Hematopoietic multipotent progenitor cell treated with erythropoietin and hydrocortisone succinate and interleukin-3 and kit ligand, for 4 days (in vitro differentiated cells): ENCODE measurements at places on chromosomes 11 and 22.

- DNase-seq, result no peak
Observed at GRCh38 chr22:49554741-49555140, 272.9 kb downstream of the BRD1 start.

- no peak for DNase-seq
Observed at GRCh38 chr11:75814363-75814676, 690 bp upstream of the UVRAG start.

GRCh38 chr11:34525888-34526657 is 12.5 kb upstream of the ELF5 start:
- no peak for DNase-seq

DNA sequence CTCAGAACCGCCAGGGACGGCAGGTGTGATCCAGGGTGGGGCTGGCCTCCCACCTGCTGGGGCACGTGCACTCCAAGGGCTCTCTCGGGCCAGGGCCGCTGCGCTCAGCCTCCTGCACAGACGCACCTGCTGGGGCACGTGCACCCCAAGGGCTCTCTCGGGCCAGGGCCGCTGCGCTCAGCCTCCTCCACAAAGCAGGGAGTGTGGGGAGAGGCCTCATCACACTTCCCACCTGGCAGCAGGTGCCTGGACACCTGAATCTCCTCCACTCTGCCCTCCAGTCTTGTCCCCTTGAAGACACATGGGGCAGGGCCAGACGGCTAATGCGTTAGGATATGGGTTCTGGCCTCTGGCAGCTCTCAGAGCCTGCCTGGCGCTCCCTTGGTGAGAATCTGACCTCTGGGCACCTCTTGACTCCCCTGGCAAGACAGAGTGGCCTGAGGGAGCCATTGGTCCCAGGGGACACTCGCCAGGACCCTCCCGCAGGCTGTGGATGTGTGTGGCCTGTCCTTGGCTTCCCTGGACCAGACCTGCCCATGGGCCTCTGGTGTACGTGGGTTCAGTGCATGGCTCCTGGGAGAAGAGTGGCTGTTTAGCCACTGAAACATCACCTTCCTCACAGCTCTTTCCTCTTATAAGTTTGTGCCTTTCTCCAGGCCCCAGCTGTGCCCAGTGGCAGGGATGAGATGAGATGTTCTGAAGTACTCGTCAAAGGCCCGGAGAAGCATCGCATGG is 73.5 kb downstream of the BRD1 start:
- DNase-seq, result no peak

GRCh38 chr11:123434911-123435310 is 4.8 kb downstream of the GRAMD1B start:
- no peak for DNase-seq

DNA sequence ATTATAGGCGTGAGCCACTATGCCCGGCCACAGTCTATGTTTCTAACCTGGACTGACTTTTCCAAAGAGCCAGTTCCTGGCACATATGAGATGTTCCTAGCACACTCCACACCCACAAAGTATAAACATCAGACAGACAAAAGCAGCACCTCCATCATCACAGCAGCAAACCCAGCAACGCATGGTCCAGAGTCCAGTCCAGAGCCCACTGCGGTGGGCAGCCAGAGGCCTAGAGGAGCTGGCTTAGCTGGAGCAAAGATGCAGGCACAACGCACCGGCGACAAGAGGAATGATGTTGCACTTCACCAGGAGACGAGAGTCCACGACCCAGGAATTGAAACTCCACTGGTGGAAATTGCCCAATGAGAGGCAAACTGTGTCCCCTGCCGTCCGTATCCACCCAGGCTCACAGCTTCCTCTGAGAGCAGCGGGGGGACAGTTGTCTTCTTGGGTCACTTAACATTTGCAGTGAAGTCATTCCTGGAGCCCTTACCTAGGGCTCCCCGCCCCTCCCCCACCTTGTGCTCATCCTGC is 36.6 kb downstream of the RPS6KA4 start:
- no peak for DNase-seq

- DNase-seq, result no peak
Observed at GRCh38 chr11:109783840-109784239, 309.4 kb upstream of the ZC3H12C start.

- no peak for DNase-seq
Observed at GRCh38 chr11:121452609-121453150, at the start of gene SORL1-AS1. SORL1-AS1 (minus strand) TSS chr11:121452967.

GRCh38 chr22:46072110-46072881 is 78.0 kb upstream of the PPARA start:
- peak; percentile 83 for DNase-seq

DNA sequence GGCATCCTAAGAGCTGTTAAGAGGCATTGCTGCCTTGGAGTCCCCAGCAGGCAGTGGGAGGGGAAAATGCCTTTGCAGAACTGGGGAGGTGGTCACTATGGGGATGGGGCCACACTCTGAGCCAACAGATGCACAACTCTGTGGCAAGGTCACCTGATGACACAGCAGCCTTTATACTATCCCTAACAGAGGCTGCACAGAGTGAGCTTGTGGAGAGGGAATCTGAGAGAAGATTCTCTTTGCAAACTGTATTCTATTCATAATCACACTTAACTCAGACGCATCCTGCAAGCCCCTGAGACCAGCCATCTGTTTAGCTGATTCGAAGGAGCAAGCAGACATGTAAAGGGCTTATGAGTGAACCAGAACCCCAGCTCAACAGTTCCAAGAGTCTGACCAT is 49.0 kb upstream of the TTC12 start:
- no peak for DNase-seq

- DNase-seq, result no peak
Observed at GRCh38 chr11:44016131-44016530, 31.6 kb upstream of the ACCSL start.

DNA sequence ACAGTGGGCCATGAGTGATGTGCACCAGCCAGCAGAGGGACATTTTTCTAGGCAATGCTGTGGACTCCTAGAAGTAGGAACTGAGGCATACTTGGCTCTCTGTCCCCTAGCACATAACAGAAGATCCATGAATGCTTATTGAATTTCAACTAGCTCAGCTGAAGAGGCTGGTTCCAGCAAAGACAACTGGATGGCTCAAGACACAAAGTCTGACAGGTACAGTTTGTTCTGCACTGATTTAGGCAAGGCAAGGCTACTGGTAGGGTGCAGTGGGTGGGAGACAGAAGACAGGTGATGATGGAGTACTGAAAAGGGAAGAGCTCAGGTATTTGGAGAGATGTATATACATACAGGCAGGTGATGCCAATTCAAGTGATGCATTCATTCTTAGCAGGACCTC is 72.4 kb upstream of the USP47 start:
- DNase-seq, result no peak

DNA sequence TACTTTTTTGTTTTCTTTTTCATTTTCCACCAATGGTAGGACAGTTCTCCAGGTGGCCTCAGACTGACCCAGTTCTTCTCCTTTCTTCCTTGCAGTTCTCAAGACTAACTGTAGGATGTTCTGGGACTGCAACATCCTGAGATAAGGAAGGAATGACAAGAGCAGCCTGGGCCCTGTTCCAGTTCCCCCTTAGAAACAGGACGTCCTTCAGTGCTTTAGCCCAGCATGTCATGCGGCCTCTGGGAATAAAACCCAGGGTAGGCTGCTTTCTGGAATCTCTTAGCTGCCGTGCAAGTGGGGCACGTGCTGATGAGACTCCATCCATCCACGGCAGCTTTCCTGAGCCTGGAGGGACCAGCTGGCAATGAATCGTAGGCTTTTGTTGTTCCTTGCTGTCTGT is 24.0 kb upstream of the CADM1 start:
- DNase-seq, result no peak

- DNase-seq, result peak; percentile 76
Observed at GRCh38 chr22:36816636-36817524, at the start of gene PVALB. PVALB (minus strand) TSS chr22:36817035; CDS start chr22:36817005, 30 bp downstream.

DNA sequence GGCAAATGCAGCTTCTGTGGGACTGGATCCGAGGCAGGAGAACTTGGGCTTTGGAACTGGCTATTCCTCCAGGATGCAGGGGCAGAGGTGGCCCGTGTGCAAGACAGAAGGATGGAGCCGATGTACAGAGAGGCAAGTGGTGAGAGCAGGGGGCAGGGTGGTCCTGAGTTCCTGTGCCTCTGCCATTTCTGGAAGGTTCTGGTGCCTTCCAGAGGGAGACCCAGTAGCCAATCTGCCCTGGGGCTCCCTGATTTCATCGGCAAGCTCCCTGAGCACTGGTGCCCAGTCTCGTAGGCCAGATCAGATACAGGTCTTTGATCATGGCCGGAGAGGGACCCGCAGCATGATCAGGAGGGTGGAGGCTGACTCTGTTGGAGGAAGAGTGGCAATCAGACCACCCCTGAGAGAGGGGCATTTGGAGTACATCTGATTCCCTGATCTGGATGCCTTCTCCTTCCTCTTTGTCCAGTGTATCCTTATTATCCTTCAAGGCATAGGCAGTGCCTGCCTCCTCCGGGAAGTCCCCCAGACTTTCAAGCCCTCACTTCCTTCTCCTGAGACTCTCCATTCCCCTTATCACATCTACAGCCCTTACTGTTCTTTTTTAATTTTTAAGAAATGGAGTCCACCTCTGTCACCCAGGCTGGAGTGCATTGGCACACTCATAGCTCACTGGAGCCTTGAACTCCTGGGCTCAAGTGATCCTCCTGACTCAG is 9.7 kb downstream of the MRGPRD start:
- DNase-seq, result no peak

DNA sequence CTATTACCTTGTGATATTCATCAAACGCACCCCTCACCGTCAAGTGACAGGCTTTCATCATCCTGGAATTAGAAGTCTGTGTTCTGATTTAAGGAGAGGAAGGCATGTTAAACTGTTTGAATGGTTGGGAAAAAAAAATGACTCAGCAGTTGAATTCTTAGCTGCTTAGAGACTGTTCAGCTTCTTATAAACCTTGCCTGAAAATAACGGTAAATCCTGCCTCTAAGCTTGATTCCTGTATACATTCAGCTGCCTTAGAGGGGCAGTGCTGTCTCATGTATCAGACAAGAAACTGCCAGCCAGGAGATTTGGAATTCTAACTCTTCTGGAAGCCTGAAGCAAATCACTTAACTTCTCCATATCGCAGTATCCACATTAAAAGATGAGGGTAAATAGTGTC is 437.4 kb downstream of the JRKL start:
- DNase-seq, result no peak

GRCh38 chr11:16297332-16297731 is 59.0 kb downstream of the SOX6 start:
- DNase-seq, result peak; percentile 71

- no peak for DNase-seq
Observed at GRCh38 chr11:67357831-67358670, 4.7 kb upstream of the POLD4 start.

- no peak for DNase-seq
Observed at GRCh38 chr11:126329644-126330211, 25.8 kb upstream of the ST3GAL4 start.

DNA sequence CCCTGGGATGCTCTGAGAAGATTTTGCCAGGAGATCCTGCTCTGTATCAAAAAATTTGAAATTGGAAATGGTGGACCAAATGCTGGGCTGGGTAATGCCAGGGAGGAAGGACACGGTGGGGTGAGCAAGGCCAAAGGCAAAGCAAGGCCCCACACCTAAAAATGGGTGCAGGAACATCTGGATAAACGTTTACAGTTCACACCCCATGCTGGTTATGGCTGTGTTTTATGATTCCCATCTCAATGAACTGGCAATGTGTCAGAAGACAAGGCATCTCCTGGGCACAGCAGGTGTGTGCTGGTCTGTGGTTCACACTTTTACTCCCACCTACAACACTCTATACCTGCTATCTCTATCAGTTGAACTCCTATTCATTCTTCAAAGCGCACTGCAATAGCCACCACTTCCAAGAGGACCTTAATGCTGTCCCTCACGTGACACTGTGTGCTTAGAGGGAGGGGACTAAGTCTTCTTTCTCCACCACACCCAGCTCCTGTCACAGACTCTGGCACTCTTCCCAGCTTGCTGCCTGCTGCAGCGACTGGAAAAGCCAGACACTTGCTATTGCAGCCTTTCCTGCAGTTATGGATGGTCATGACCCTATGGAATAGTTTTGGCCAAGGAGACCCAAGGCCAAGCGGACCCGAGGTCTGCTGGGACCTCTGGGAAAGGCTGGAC is 277.5 kb downstream of the CTTN start:
- peak; percentile 26 for DNase-seq

DNA sequence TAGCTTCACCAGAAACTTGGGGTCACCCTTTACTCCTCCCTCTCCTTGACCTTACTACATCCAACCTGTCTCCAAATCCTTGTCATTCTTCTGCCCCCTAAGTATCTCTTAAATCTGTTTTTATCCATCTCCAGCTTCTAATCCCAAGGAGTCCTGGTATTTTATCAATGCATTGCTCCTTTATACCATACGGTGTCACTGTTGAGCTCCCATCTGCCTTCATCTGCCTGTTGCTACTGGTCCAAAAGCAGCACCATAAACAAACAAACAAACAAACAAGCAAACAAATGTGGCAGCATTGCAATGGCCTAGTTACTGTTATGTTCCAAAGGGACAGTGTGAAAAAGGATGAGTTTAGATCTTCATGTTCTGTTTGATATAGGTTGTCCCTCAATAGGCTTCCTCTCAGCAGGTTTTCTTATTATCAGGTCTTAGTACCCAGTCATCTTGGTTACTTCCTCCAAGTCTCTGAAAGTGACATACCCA is 34.2 kb downstream of the DNHD1 start:
- peak; percentile 71 for DNase-seq

- DNase-seq, result no peak
Observed at GRCh38 chr22:30685178-30685577, 9.5 kb upstream of the OSBP2 start.

GRCh38 chr22:50675553-50676179 is 3.0 kb downstream of the SHANK3 start:
- no peak for DNase-seq

DNA sequence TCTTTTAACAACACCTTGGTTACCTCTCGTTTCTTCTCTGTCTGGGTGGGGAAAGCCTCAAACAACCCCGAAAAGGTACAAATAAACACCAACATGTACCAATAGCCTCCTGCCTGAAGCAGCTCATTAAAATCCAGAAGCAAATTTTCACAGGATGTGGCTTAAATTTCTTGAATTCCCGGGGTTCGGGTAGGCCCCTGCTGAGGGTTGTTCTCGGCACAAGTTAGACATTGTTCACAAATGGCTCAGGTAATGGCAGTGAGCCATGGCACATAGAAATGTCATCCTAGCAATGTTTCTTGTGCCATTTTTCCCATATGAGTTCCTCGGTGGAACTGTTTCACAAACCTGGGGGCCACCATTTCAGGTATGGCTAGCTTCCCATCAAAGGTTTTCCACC is 19.7 kb upstream of the GLYATL1 start:
- no peak for DNase-seq

GRCh38 chr22:29727131-29727523 is 7.3 kb downstream of the CABP7 start:
- peak; percentile 83 for DNase-seq

GRCh38 chr22:41181349-41182241 is 23.5 kb upstream of the L3MBTL2 start:
- DNase-seq, result peak; percentile 44

GRCh38 chr11:64251016-64251752 is at the start of gene PLCB3:
PLCB3 (plus strand) TSS chr11:64251530; CDS start chr11:64251650, 120 bp downstream.
- peak; percentile 68 for DNase-seq
